ENCODE measurements at places on chromosomes 13 and 19. TPM values are rescaled to one million over a fixed set of nuclear protein-coding genes. Genes with fewer than 3 reads are reported as not detected.

- DNase-seq: no peak
Observed at GRCh38 chr13:63345835-63346234, 1930.2 kb upstream of the PCDH20 start.

DNA sequence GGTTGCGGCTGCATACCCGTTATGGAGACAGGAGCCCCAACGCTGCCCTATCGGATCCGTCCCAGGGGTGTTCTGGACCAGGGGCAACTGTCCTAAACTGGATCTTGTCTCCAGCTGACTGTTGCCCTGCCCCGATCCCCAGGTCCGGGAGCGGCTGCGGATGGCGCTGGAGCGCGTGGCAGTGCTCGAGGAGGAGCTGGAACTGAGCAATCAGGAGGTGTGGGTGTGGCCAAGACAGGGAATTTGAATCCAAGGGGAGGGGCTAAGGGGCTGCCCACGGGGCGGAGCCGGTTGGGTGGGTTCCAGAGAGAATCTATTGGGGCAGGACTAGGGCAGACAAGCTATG lies 9.9 kb downstream of the PPFIA3 start:
- no peak for DNase-seq

- DNase-seq: no peak
Observed at GRCh38 chr19:17686592-17687024, 1.5 kb downstream of the UNC13A start.

GRCh38 chr13:34734932-34735331 lies 207.1 kb upstream of the NBEA start:
- DNase-seq: no peak

DNA sequence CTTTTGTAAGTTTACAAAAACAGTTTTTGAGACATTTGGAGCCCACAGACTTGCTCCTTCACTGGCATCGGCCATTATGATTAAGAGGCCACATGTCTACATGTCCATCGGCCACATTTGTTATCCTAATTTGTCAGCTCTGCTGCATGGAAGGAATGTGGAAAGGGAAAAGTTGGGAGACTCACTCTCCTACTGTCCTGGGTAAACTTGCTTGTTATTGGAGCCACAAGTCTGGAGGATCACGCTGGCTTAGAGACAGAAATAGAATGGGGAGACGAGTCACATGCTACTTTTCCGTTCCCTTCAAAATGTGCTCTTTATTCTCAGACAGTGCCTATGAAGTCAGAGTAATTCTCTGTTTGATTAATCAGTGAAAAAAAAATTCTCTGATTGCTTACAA lies 741.2 kb upstream of the PCDH9 start:
- no peak for DNase-seq

DNA sequence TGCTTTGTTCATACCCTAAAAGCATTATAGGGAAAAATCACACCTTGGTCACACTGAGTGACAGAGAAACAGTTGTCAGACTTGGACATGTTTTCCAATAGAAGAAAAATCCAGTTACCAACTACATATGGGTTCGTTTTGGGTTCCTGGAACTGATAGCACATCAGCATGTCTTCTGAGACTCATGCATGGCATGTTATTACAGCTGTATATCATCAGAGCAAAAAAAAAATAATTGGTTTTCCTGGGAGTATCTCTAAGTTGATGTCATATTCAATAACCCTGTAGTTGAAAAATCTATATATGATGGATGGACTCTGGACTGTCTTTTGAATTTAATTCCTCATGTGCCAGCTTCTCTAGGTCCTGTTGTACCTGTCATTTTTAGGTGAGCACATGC lies 211.6 kb downstream of the DNAJC15 start:
- DNase-seq: no peak

- no peak for DNase-seq
Observed at GRCh38 chr13:29505511-29505910, 90.0 kb downstream of the SLC7A1 start.

DNA sequence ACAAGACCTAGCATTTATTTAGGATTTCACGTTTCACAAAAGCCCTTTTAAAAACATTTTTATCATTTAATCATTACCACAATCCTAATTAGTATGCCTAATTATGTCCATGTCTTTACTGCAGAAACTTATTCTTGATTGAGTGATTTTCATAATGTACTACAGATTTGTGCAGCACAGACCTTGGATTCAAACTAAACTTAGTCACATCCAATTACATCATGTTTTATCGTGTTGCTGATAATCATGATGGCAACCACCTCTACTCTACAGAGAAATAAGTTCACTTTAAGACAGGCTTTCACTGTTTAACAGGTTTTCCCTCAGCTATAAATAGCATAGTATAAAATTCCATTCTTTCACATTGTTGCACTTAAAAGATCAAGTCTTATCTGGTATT lies 240.9 kb upstream of the RFC3 start:
- DNase-seq: no peak

- no peak for DNase-seq
Observed at GRCh38 chr13:73401769-73402168, 343.0 kb downstream of the KLF5 start.

DNA sequence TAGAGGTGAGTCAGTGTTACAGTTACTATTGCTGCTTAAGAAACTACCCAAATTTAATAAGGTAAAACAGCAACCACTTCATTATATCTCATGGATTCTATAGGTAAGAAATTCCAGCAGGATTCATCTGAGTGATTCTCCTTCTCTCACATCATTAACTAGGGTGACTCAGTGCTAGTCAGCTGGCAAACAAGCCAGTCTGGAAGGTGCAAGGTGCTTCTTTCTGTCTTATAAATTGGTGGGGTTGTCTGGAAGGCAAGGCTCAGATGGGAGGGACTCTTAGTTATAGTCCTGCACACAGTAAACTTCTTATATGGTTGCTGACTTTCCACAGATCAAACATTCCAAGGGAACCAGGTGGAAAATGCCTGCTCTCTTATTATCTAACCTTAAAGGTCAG lies 484.5 kb downstream of the GPC5 start:
- DNase-seq: no peak

DNA sequence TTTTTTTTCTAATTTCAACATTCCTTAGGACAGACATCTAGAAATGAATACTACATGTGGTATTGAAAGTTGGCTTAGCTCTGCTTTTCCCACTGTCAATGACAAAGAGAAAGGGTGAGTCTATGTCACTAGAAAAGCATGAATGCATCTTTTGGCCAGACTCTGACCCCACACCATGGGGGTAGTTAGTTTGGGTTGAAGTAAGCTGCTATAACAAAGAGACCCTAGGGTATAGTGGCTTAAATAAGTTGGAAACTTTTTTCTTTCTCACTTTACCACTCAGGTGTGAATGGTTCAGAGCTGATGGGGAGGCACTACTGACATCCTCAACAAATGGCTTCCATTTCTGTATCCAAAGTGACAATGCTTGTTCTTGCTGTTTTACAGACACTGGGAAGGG lies 161.5 kb downstream of the DLEU7 start:
- no peak for DNase-seq

DNA sequence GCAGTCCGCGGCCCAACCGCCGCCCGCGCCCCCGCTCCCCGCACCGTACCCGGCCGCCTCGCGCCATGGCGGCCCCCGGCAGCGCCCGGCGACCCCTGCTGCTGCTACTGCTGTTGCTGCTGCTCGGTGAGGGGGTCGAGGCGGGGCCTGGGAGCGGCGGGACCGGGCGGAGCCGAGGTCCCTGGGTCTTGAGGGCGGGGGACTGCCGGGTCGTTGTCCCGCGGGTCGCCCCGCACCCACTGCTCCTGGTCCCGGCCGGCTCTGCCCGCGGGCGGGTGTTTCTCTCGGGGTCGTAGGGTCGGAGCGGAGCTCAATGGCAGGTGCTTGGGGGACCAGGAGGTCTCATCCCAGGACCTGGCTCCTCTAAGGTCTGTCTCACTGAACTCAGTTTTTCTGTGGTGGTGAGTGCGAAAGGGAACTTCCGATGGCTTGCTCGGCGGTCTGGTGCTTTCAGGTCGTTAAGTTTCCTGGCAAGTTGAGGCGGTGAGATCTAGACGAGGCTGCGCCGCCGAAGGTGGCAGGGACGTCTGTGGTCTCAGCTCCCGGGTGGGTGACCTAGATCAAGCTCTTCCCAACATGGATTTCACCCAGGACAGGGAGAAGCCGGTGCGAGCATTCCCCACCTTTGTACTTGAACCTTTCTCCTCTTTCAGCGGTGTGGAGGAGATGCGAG lies 467 bp downstream of the LAMP1 start:
- no peak for DNase-seq

DNA sequence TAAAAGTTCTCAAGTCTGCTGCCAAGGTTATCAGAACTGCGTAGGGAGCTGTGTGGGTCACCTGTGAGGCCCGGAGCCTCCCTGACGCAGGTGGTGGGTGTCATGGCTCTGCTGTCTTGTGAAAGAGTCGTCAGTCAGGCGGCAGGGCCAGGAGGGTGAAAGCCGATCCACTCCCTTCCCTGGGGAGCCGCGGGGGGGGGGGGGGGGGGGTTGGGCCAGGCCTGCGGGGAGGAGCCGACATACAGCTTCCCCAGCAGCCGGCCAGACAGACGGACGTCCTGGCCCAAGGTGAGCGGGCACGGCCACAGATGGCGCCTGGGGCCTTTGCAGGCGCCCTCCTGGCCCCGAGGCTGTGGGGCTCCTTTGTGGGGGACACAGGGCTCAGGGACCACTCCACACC lies 12.4 kb downstream of the SBNO2 start:
- no peak for DNase-seq

DNA sequence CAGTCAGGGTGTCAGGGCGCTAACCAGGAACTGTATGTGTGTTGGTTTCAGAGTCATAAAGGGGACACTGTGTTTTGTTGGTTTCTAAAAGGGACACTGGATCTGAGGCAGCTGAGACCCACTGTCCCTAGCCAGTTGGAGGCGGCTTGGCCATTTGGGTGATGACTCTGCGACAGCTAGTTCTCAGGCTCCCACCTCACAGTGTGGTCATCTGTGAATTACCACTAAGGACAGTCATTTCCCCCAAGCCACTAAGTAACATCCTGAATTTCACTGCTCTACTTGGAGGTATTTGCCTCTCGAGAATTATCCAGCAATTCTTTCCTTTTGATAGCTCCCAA lies 51.5 kb downstream of the EPS15L1 start:
- DNase-seq: no peak

- DNase-seq: no peak
Observed at GRCh38 chr13:28478127-28478526, 16.8 kb downstream of the FLT1 start.

GRCh38 chr19:50896591-50897190 lies 14.5 kb downstream of the KLK4 start:
- peak; percentile 100 for DNase-seq

- DNase-seq: no peak
Observed at GRCh38 chr13:87234981-87235380, 436.2 kb upstream of the SLITRK5 start.

DNA sequence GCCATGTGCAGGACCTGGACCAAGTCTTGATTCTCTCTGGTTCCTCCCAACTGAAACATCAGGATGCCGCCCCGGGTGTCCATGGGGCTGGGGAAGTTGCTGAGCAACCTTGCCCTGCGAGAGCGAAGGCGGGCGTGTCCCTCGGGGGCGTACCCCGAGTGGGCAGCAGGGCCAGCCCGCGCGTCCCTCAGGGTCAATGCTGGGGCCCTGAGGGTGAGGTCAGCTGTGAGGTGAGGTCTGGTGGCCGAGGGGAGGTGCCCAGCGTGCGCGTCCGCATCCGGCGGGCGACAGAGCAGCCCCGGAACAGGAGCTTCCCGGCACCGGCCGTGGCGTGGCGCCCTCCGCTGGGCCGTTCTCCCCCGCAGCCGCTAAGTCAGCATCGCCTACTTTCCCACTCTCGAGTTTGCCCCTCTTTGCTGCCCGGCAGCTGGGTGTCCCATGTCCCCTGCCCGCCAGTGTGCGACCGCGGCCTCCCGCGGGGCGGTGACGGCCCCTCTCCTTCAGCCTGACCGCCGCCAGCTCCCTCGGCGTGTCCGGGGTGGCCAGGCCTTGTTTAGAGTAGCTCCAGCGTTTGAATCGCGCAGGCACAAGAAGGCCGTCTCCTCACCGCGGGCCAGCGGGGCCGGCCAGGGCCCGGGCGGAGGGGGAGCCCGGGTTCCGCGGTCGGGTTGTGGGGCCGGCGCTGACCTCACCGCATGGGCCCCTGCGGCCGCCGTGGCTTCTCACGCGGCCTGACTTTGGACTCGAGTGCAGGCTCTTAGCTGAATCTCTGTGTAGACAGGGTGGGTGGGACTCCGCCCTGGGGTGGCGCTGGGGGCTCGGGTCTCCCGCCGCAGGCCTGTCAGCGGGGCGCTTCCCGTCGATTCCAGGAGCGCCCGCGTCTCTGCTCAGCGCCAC lies 33.0 kb downstream of the GJA3 start:
- no peak for DNase-seq

- no peak for DNase-seq
Observed at GRCh38 chr13:95552539-95553441, at the start of gene CLDN10. Gene CLDN10 (plus strand): TSS chr13:95552720. CDS start chr13:95552754, 34 bp downstream.

GRCh38 chr13:51613535-51613934 lies 29.3 kb downstream of the WDFY2 start:
- DNase-seq: no peak

GRCh38 chr19:53424968-53425597 lies 6.7 kb upstream of the ZNF761 start:
- DNase-seq: peak; percentile 15

GRCh38 chr13:94305033-94305432 lies 174.4 kb downstream of the DCT start:
- no peak for DNase-seq

- DNase-seq: no peak
Observed at GRCh38 chr19:46206176-46206575, 23.4 kb upstream of the IGFL1 start.

DNA sequence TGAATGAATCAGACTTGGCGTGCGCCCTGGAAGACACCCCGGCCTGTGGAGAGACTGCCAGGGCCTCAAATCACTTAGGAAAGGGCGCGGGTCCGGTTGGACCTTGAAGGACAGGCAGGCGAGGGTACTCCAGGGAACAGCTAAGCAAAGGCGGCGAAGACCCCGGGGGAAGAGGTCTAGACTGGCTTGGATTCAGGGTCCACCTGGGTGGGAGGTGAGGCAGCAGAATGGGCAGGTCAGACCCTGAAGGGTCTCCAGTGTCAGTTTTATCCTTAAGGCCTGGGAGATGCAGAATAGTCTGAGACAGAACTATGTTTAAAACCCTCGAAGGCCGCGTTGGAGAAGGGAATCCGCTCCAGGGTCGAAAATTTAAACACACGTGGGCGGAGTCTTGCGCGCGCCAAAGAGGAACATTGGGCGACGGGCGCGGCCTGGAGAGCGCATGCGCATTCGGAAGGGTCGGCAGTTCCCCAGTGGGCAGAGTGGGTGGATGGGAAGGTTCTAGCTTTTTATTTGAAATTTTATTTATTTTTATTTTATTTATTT lies 567 bp upstream of the SMG9 start:
- no peak for DNase-seq

The NTF4 gene
- not detected for polyA plus RNA-seq

The SWSAP1 gene
- 5.3 TPM for polyA plus RNA-seq

The FXYD7 gene
- not detected for polyA plus RNA-seq

The CNFN gene
- not detected for polyA plus RNA-seq

The NLRP5 gene
- not detected for polyA plus RNA-seq

The ZNF880 gene
- polyA plus RNA-seq: 21.7 TPM

All from GM12878 (cell line).